Cerebellar cortex (tissue), 1 donor: ENCODE measurements at places on chromosomes 11 and 22.

DNA sequence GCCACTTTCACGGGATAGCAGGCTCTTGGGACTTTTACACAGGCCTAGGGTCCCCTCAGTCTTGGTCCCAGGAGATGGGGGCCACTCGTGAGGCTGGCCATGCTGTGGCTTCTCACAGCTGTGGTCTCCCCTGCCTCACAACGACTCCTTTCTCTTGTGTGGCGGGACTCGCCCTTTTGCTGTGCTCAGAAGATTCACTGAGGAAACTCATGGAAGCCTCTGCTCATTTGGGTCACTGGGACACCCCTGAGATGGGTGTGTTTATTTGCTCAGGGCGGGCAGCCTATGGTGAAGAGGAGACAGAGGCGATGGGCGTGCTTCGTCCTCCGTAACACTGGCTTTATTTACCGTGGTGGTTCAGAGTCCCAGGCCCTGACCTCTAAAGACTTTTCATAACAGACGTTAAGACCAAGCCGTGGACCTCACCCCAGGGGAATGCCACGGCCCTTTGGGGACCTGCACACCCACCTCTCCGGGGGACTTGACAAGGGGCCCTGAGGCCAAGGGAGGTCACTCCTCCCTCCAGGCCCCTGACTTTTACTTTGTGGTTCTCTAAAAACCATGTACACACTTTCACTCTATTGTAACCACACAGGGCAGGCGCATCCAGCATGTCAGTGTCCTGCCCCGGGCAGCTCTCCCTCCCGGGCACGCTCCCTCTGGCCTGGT is 15.5 kb downstream of the TEF start:
- no peak for DNase-seq

GRCh38 chr11:6606471-6607189 is 3.1 kb downstream of the ILK start:
- peak; percentile 76 for DNase-seq

- DNase-seq = no peak
Measured at GRCh38 chr11:44357711-44358110, 47.8 kb upstream of the ALX4 start.

DNA sequence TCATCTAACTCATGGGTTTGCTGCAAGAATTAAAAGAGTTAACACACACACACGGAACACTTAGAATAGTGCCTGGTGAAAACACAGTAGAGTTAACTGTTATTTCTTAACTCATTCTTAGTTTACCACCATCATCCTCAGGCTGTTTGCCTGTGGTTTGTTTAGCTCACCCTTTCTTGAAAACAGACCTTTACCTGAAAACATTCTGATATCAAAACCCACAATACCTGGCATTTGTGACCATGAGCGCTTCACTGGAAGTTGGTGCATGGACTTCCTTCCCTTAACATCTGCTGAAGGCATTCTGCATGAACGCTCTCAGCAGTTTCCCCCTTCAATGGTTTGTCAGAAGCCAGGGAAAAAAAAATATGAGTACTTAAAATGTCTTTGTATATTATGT is 256.0 kb downstream of the ETS1 start:
- DNase-seq = no peak

GRCh38 chr22:35622191-35622913 is 5.2 kb upstream of the MB start:
- no peak for DNase-seq

- DNase-seq = no peak
Measured at GRCh38 chr22:36129486-36130388, 30.8 kb downstream of the APOL3 start.

GRCh38 chr11:45264839-45265515 is 21.2 kb downstream of the SYT13 start:
- no peak for DNase-seq

DNA sequence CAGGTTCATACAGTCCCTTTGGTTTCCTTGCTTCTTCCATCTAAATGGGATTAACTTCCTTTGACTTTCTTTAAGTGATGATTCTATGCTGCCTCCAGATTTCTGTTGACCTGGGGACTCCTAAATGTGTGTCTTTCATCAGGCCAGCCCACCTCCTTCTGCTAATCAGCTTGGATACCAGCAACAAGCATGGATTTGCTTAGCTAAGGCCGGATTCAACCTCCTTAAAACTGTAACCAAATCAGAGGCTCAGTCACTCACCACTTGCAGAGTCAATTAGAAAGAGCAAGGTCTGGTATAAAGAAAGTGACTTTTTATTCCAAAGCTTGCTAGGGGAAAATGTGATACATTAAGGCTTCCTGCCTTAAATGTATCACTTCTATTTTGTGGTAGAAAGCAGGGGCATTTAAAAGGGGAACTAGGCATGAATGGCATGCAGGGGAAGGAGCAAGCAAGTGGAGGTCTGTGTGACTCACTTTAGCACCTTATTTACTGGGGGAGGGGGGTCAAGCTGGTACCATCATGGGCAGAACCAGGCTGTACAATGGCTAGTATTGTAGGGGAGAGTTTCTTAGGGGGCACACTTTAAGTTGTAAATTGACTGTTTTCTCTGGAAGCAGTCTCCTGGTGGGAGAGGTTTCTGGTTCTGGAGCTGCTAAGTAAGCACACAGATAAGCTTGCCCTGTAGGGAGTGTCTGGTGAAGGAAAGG is 239.0 kb upstream of the PDGFD start:
- no peak for DNase-seq

GRCh38 chr22:49500076-49500460 is 327.6 kb downstream of the BRD1 start:
- DNase-seq = no peak

GRCh38 chr11:102287964-102288724 is 29.1 kb upstream of the BIRC3 start:
- peak; percentile 76 for DNase-seq

- DNase-seq = no peak
Measured at GRCh38 chr11:47253660-47254059, 4.1 kb upstream of the NR1H3 start.

DNA sequence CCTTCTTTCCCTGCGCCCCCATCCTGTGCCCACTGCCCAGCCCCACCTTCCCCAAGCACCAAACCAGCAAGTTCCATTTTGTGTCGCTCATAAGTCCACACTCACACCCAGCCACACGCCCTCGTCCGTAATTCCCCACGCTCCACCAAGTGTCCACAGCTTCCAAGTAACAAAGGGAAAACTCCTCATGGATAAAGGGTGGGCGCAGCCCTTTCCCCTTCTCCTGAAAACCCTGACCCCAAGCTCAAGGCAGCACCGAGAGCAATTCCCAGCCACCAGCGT is 458 bp downstream of the FXYD6 start:
- DNase-seq = peak; percentile 41
